ENCODE measurements at places on chromosomes 6 and 20.
A peak's percentile ranks its signal among the peaks of the same experiment; 100 is the strongest.

DNA sequence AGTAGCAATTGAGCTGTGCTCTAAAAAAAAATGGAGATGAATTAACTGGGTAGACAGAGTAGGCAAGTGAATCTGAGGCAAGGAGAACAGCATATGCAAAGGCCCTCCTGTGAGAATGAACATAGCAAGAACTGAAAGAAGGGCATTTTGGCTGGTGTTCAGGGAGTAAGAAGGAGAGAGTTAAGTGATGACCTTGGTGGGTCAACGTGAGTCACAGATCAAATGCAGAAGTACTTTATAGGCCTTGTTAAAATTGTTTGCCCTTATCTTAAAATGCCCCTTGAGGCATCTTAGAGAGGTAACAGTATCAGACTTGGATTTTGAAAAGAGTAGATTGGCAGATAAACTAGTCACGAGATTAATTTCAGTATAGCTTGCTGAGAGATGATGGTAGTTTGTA lies 24.5 kb downstream of the NDUFAF5 start:
- no peak for DNase-seq

DNA sequence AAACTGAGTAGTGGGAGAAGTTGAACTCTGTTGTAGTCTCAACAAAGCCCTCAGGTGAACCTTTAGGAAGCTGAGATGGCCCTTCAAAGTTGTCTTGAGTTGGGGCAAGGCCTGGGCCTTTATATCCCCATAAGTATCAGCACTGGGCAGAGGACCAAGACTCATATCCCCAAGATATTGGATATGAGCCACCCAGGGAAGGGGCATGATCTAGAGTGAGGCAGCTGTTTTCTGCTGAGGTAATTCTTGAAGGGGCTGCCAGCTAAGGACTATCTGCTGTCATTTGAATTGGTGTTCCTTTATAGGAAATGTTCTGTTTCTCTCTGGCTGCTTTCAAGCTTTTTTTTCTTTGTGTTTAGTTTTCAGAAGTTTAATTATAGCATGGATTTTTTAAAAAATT lies 140.7 kb upstream of the FLRT3 start:
- DNase-seq, result no peak

DNA sequence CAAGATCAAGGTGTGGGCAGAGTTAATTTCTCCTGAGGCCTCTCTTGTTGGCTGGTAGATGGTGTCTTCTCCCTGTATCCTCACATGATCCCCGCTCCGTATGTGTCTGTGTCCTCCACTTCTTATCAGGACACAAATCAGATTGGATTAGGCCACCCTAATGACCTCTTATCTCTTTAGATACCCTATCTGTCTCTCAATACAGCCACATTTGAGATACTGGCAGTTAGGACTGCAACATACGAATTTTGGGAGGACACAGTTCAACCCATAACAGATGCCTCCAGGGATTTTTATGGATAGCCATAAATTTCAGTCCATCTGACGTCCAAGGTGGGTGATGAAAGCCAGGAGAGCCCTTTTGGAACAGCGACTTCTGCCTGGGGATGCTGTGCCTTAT lies 369.0 kb downstream of the NRN1 start:
- no peak for DNase-seq

- no peak for DNase-seq
Measured at GRCh38 chr6:25590986-25591385, 61.0 kb upstream of the SCGN start.

DNA sequence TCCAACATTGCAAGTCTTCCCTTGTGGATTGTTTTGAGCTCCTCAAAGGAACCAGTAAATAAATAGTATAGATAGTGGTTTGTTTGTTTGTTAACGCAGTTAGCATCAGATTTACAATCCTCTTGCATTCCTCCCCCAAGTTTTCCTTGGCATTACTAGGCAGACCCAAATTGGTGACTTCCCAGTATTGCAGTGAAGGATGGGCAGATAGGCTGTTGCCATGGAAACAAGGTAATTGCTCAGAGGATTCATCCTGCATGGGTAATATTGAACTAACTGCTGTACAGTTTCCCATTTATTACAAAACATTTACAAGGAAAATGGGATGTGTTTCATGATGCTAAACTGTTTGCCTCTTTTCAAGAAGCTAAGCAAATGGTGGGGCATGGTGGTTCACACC lies 477.2 kb downstream of the EPM2A start:
- DNase-seq, result no peak

DNA sequence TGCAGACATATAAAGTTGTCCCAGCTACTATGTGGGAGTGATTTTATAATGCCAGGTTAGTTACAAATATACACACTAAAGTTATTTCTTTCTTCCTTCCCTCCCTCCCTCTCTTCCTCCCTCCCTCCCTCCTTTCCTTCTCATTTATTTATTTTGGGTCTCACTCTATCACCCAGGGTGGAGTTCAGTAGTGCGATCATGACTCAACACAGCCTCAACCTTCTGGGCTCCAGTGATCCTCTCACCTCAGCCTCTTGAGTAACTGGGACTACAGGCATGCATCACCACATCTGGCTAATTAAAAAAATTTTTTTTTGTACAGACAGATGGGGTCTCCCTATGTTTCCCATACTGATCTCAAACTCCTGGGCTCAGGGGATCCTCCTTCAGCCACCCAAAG lies 59.2 kb downstream of the PHF20 start:
- no peak for DNase-seq

DNA sequence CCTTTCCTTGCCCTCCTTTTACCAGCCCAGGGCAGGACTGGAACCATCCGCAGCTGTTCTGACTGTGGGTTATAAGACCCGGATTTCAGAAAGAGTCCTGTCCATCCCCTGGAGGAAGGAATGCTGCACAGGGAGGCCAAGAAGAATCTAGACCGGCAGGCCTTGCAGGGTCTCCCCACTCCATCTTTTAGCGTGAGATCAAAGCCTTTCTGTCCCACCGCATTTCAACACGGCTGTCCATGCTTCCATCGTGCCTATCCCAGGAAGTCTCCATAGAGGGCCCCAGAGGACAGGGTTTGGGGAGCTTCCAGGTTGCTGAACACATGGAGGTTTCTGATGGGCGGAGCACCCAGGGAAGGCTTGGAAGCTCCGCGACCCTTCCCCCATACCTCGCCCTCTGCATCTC lies 79.3 kb upstream of the AGPAT4 start:
- no peak for DNase-seq

DNA sequence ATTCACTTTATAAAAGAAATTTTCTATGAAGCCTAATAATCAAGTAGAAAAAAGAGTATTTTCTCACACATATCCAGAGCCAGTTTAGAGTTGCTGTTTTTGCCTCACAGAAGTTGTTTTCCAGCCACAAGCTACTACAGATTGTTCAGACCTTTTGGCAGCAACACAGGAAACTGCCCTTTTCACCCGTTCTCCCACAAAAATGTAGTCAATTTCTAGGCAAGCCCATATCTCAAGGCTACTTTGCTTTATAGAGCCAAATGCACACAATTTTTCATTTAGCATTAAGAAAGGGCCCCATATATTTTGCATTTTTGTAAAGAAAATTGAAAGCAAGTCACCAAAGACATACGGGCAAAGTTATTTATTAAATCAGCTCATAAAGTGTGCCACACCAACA lies 49.5 kb downstream of the EPB41L2 start:
- DNase-seq, result no peak

GRCh38 chr6:14380901-14381828 lies 263.6 kb downstream of the CD83 start:
- no peak for DNase-seq

GRCh38 chr6:84524636-84525035 lies 239.8 kb downstream of the TBX18 start:
- no peak for DNase-seq

DNA sequence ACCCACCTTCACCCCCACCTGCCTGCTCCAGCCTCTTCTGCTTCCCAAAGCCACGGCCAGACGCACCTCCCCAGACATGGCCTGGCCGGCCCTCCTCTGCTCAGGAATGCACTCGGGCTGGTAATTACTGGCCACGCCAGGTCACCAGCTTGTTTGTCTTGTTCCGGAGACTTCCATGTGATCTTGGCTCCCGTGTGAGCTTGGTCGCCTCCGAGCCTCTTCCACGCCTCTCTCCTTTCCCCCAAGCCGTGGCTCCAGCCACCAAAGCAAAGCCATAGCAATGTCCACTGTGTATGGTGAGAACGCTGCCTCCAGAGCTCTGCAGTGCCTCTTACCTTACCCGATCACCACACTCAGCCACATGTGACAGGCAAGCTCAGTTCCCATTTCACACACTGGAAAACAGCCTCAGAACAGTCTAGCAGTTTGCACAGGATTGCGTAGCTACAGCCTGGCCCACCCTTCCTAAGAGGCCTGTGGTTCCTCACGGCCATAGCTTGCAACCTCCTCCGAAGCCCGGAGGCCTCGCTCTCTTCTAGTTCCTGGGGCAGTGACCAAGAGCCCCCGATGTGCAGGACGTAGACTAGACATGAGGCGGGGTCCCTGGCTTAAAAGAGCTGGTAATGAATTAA lies 48.1 kb upstream of the AFDN start:
- DNase-seq, result no peak

GRCh38 chr6:111068866-111069234 lies 18.5 kb upstream of the SLC16A10 start:
- no peak for DNase-seq

- no peak for DNase-seq
Measured at GRCh38 chr6:42532038-42532669, 31.7 kb upstream of the UBR2 start.

- DNase-seq, result no peak
Measured at GRCh38 chr6:12450467-12450866, 160.3 kb downstream of the EDN1 start.

DNA sequence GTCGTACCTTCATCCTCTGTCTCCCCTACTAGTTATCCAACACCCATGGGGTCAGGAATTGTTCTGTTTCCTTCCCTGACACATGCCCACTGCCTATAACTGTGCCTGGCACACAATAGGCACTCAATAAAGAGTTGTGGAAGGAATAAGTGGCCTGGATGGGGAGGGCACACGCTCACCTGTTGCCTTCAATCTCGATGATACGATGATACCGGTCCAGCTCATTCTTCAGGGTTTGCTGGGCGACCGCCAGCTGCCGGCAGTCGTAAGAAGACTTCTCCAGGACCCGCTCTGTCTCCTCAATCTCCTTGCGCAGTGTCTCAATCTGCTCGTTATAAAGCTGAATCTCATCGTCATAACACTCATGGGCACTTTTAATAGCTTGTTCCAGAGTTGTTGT lies 32.5 kb downstream of the BFSP1 start:
- DNase-seq, result no peak

- DNase-seq, result no peak
Measured at GRCh38 chr6:131954059-131954774, 3.0 kb upstream of the CCN2 start.

GRCh38 chr6:13252790-13253189 lies 75.5 kb downstream of the TBC1D7 start:
- DNase-seq, result no peak

- no peak for DNase-seq
Measured at GRCh38 chr6:113654396-113654795, 202.7 kb upstream of the MARCKS start.

- DNase-seq, result peak; percentile 28
Measured at GRCh38 chr20:62824476-62825332, 7.9 kb downstream of the COL9A3 start.

GRCh38 chr6:16564436-16564835 lies 196.8 kb downstream of the ATXN1 start:
- DNase-seq, result no peak

GRCh38 chr6:39214846-39215639 lies 14.2 kb downstream of the KCNK5 start:
- DNase-seq, result no peak

- no peak for DNase-seq
Measured at GRCh38 chr6:70289299-70289698, 13.6 kb downstream of the COL9A1 start.

DNA sequence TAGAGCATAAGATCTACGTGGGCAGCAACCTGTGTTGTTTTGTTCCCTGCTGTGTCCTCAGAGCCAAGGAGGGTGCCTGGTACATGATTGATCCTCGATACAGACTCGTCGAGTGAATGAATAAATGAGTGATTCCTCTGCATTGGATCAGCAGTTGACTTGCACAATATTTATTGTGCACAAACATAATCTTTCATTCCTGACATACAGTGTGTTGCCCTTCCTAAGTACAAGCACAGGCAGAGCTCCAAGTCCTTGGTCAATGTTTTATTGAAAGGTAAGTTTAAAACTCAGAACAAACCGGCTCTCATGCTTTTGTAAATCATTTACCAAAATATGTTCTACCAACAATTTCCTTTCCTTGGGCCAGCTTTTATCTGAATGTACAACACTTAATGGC lies 57.4 kb downstream of the STMND1 start:
- no peak for DNase-seq

DNA sequence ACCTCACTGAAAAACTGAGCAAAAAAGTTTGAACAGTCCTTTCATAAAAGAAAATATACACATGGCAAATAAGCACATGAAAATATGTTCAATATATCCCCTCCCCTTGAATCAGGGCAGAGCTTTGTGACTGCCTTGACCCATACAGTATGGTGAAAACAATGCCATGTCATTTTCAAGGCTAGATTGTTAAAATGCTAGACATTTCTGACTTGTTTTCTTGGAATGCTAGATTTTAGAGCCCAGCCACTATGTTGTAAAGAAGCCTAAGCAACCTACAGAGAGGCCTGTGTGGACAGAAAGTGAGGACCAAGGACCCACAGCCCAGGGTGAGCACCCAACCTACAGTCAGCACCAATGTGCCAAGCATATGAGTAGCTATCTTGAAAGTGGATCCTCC lies 17.1 kb upstream of the ASF1A start:
- DNase-seq, result no peak

- DNase-seq, result no peak
Measured at GRCh38 chr20:34343458-34344211, 19.4 kb upstream of the ITCH start.

DNA sequence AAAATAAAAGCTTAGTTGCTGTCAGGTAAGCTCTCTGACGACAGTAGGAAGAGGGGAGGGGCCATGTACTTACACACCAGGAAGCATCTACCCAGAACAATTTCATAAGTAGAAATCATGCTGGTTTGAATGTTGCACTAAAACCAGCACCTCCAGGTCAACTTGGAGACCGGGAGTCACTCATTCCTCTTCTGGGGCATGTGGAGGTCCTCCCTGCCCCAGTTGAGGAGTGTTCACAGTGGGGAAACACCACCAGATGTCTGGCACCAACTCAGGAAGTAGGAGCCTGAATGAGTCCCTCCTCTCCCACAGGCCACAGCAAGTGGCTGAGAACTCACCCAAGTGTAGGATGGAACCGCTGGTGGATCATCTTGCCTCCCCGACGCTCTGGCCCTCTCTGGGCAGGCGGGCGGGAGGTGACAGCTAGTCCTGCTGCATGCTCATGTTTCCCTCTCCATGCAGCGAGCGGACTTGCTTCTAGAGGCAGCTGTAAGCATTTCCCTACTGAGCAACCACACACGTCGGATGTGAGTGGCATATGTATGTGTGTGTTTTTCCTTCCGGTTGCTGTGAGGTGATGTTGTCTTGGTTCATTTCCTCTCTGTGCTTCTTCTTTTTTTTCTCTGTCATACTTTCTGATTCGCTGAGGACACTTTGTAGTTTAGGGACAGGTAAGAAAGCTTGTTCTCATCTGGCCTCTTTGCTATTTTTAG lies 149.5 kb upstream of the NEDD9 start:
- DNase-seq, result peak; percentile 46

GRCh38 chr6:117399924-117400323 lies 25.8 kb downstream of the ROS1 start:
- DNase-seq, result no peak

Measured in stimulated activated CD4-positive, alpha-beta T cell treated with anti-CD3 and anti-CD28 coated beads, Interleukin-1b, Interleukin-23, amount 100 ng/mL, for 1 hour (primary cell).